NCI-H1436 treated with DMSO at 0.1 percent for 48 hours (cell line): ENCODE measurements at places on chromosomes 3 and 15.

DNA sequence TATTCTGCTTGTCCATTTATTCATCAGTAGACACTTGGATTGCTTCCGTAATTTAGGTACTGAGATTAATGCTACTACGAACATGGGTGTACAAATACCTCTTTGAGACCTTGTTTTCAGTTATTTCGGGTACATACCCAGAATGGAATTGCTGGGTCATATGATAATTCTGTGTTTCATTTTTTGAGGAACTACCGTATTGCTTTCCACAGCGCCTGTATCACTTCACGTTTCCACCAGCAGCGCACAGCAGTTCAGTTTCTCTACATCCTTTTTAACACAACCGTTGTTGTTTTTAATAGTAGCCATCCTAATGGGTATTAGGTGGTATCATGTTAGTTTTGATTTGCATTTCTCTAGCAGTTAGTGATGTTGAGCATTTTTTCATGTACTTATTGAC is 9.5 kb downstream of the PAK2 start:
- DNase-seq = no peak

DNA sequence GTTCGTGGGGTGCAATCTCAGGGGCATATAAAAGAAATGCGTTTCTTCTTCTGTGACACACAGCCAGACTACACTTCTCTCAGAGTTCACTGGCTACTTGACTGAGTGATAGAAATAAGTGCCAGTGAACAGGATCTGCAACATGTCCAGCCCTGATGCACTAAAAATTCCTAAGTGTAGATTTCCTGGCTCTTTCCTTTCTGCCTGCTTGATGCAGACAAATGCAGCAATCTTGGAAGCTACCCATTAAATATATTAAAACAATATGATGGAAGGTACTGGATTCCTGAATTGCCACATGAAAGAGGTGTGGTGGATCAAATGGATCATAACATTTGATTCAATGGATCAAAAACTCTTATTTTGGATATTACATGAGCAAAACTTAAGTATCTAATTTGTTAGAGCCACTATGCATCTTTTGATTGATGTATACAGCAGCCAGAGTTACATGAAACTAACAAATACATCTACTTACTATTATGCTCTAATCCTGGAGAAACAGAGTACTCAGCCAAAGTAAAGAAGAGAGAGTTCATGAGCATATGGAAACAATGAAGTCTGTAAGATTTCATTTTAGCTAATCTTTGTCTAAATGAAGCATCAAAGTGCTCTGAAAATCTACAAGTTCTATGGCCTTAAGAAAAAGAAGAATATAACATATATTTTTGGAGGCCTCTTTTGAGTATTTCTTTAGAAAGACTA is 222.6 kb downstream of the ZNF385D start:
- no peak for DNase-seq

DNA sequence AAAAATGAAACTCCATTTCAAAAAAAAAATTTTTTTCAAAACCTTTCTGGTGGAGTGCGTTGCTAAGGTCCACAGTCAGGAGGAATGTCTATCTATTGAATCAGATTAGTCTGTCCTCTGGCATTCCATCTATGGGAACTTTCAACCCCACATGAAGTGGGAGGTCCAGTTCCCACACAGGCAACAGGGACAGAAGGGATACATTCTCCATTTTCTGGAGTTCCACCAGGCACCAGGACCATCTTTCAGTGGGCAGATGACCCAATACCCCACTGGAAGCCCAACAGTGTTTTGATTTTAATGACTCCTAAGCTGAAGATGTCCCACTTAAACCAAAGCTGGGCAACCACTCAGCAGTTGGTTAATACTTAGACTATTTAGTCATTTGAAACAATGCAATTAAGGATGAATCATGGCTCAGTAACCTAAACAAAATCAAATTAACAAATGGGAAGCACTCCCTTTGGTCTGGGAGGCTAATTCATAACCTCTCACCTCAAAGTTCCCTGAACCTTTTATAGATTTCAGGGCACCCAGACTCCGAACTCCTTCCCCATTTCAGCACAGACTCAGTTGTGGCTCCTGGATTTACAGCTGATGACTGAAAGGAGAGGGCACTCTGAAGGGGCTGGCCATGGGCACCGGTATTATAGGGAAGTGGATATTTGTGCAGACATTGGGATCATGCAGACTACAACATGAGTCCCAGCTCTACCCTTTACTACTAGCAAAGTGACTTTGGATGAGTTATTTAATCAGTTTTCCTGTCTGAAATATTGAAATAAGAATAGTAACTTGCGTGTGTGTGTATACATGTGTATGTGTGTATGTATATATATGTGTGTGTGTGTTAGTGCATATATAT is 264.3 kb upstream of the LRTM1 start:
- DNase-seq = no peak

DNA sequence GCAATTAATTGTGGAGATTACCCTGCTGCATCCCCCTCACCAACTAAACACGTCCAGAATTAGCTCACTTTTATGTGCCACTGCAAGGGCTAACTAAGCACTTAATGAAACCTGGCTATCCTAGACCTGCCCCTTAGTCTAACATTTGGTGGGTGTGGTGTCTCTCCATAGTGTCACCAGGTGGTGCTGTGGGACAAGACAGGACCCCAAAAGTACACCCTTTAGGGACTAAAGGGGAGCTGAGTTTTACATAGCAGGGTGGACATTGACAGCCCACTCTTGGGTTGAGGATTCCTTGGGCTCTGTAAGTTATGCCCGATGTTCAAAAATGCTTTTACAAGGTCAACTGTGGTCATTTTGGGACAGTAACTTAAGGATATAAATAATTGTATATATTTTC is 5.7 kb downstream of the DUT start:
- no peak for DNase-seq

- DNase-seq = no peak
Measured at GRCh38 chr3:149813367-149814281, 609 bp downstream of the RNF13 start.
